ENCODE measurements at places on chromosomes 5 and 9.
A peak's percentile ranks its signal among the peaks of the same experiment; 100 is the strongest.

DNA sequence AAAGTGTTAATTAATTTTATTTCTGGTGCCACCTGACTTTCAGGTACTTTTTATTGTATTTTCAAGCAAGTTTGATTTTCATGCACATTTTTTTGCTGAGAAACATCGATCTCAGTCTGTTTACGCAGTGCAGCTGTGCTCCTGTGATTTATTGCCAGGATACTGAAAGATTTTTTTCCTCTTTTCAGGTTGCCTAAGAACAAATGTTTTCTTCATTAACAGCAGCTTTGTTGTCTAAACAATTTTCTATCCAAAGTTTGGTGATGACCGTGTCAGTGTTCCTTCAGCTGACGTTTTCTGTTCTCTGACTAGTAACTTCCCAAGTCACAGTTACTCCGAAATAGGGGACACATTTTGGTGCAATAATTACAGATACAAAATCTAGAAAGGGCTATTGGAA, 78.1 kb downstream of the VCAN start:
- no peak overlapping the region for H3K4me3 ChIP-seq
- no peaks in the 10 kb centered on the region for H3K27me3 ChIP-seq
- H3K27ac ChIP-seq, result no peak overlapping the region
- no peaks in the 10 kb centered on the region for H3K36me3 ChIP-seq

DNA sequence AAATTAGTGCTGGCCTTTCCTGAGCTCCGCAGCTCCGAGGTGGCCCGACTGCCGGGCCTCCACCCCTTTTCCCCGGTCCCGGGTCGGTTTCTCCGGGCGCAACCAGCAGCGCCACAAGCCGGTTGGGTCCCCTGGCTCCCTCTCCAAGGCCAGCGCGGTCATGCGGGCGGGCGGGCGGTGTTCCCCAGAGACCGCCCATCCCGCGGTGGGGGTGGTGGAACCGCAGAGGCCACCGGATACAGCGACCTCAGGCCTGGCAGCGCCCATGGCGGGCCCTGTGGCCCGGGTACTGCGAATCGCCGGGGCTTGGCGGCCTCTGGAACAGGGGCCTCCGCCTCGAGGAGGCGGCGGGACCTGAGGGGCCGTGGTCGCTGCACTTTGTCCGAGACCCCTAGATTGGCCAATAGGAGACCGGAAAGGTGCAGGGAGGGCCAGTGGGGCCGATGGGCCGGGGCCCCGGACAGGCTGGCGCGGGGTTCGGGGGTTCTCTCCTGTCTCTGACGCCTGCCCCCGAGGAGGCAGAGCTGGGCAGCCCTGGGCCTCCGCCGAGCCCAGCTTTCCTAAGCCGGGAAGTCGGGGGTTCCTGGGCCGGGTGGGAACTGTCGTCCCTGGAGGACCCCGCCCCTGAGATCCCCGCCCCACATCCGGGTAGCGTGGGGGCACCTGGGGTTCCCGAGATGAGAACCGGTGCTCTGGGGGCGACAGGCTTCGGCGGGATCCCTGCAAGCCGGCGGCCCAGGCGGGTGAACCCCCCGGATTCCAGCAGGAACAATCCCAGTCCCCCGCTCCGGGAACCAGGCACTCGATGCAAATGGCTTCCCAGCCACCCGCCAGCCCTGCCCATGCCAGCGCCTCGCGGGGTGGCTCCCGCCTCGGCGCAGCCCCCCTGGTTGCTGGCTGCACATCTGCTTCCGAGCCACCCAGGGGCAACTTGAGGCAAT, 293.9 kb downstream of the ZSWIM6 start:
- no peaks in the 10 kb centered on the region for H3K27me3 ChIP-seq
- H3K36me3 ChIP-seq, result no peaks in the 10 kb centered on the region
- peak overlapping the region; percentile 17 for H3K4me3 ChIP-seq
- DNase-seq, result peak; percentile 70
- no peak overlapping the region for H3K27ac ChIP-seq
- H3K4me1 ChIP-seq, result no peaks in the 10 kb centered on the region

- DNase-seq, result no peak
- no peaks in the 10 kb centered on the region for H3K36me3 ChIP-seq
- peaks cover 10% of the 10 kb centered on the region for H3K4me1 ChIP-seq
- H3K27ac ChIP-seq, result peak overlapping the region; percentile 55
- H3K27me3 ChIP-seq, result no peaks in the 10 kb centered on the region
- H3K4me3 ChIP-seq, result no peak overlapping the region
These were observed 180.2 kb downstream of the RASEF start for GRCh38 chr9:82882748-82883147.

GRCh38 chr5:4374866-4375265, 765.3 kb upstream of the ADAMTS16 start:
- no peaks in the 10 kb centered on the region for H3K36me3 ChIP-seq
- H3K4me3 ChIP-seq, result no peak overlapping the region
- DNase-seq, result no peak
- peaks cover 7% of the 10 kb centered on the region for H3K4me1 ChIP-seq

DNA sequence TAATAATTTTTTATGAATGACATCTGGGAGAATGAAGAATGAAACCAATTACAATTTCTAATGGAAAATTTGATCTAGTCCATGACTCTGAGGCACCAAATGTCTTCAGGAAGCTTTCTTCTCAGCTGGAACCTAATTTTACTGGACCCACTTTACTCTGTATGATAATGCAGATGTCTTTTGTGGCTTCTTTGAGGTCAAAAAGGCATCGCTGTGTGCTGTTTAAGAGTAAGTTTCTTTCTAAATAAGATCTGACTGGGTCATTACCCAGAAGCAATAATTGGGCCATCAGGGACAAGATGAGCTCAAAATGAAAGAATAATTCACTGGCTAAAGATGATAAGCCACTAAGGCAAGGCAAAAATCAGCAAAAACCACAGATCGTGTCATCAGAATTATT, 633.4 kb downstream of the PSAT1 start:
- no peak overlapping the region for H3K27ac ChIP-seq
- peaks cover 12% of the 10 kb centered on the region for H3K4me1 ChIP-seq
- H3K27me3 ChIP-seq, result no peaks in the 10 kb centered on the region
- no peak for DNase-seq

GRCh38 chr5:111095982-111096381, 3.8 kb downstream of the WDR36 start:
- H3K4me3 ChIP-seq, result no peak overlapping the region
- no peaks in the 10 kb centered on the region for H3K27me3 ChIP-seq
- H3K36me3 ChIP-seq, result peaks cover 72% of the 10 kb centered on the region
- no peak for DNase-seq

DNA sequence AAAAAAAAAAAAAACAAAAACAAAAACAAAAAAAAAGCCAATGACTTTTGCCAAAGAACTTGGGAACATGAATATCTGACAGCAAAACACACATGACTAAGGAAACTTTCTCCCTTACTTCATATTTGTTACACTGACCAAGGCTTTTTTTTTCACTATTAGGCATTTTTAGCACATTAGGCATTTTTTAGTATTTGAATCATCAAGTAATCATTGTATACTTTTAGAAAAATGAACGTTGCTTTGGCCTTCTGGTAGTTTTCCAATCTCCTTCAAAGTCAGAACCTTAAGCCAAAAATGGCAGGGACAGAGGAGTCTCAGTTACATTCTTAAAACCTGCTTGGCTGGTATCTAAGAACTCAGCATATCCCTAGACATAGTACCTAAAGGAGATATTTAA, 19.3 kb downstream of the NREP start:
- H3K4me1 ChIP-seq, result peaks cover 37% of the 10 kb centered on the region
- H3K27ac ChIP-seq, result peak overlapping the region; percentile 39
- no peaks in the 10 kb centered on the region for H3K27me3 ChIP-seq
- H3K36me3 ChIP-seq, result peaks cover 4% of the 10 kb centered on the region
- no peak for DNase-seq

GRCh38 chr5:115588640-115589039, 13.6 kb downstream of the TICAM2 start:
- H3K36me3 ChIP-seq, result no peaks in the 10 kb centered on the region
- H3K4me3 ChIP-seq, result no peak overlapping the region
- no peak for DNase-seq
- no peak overlapping the region for H3K27ac ChIP-seq
- H3K27me3 ChIP-seq, result no peaks in the 10 kb centered on the region

DNA sequence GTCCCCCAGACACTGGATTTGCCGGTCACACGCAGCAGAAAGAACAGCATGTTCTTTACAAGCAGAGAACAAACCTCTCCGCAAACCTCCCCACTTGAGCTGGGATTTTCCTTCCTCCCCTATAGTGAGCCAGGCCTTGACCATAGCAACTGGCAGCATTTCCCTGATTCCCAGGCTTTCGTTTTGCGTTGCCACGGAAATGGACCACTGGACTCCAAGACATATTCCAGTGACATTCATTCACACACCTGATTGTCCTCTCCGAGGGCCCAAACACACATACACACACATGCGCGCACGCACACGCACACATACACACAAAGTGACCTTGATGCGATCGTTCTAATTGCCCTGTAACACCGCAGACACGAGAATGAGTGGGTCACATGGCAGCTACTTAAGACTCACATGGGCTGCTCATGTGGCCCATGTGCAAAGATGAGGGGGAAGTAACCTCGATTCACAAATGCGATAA, 80.9 kb upstream of the CPEB4 start:
- no peaks in the 10 kb centered on the region for H3K27me3 ChIP-seq
- no peak overlapping the region for H3K27ac ChIP-seq
- no peak for DNase-seq
- no peak overlapping the region for H3K4me3 ChIP-seq
- no peaks in the 10 kb centered on the region for H3K36me3 ChIP-seq
- H3K4me1 ChIP-seq, result peaks cover 11% of the 10 kb centered on the region

- peaks cover 80% of the 10 kb centered on the region for H3K36me3 ChIP-seq
- H3K4me3 ChIP-seq, result no peak overlapping the region
- DNase-seq, result no peak
- H3K4me1 ChIP-seq, result peaks cover 3% of the 10 kb centered on the region
- H3K27me3 ChIP-seq, result no peaks in the 10 kb centered on the region
- H3K27ac ChIP-seq, result no peak overlapping the region
These were observed 42.3 kb upstream of the CXXC5 start for GRCh38 chr5:139605887-139606286.

DNA sequence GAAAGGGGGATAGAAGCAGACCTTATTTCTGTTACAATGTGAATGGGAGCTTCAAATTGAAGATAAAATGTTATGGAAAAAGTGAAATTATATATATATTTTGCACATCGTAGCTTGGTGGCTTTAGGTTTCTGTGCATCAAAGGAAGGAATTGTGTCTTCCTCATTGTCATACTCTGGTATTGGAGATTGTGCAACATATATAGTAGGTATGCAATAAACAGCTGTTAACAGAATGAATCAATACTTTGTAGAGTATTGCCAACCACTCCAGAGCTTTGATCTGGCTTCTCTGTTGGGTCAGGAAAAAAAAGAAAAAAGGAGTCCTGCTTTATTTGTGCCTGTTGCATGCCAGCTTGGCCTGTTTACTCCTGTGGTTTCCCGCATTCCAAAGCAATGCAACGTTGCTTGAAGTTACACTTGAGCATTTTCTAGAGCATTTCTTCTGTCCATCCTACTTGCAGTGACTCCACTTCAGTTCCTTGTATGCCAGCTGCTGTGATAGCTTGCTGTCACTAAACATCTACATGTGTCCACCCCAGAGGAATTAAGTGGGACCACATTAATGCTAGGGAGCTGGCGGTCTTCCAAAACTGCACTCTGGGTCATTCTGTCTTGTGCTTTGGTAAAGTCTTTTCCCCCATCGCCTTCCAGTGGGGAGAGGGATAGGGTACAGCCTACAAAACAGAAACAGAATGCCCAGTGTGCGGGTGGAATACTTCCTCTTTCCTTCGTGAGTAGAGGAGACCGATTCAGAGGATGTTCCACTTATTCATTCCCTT, 62.0 kb upstream of the MEF2C start:
- DNase-seq, result no peak
- no peaks in the 10 kb centered on the region for H3K36me3 ChIP-seq
- H3K27me3 ChIP-seq, result peaks cover 8% of the 10 kb centered on the region
- no peak overlapping the region for H3K27ac ChIP-seq
- no peaks in the 10 kb centered on the region for H3K4me1 ChIP-seq
- no peak overlapping the region for H3K4me3 ChIP-seq

GRCh38 chr5:146048994-146049703, 56.2 kb downstream of the PLAC8L1 start:
- no peak overlapping the region for H3K4me3 ChIP-seq
- H3K27ac ChIP-seq, result no peak overlapping the region
- H3K4me1 ChIP-seq, result no peaks in the 10 kb centered on the region
- H3K36me3 ChIP-seq, result peaks cover 21% of the 10 kb centered on the region
- no peaks in the 10 kb centered on the region for H3K27me3 ChIP-seq
- DNase-seq, result no peak

DNA sequence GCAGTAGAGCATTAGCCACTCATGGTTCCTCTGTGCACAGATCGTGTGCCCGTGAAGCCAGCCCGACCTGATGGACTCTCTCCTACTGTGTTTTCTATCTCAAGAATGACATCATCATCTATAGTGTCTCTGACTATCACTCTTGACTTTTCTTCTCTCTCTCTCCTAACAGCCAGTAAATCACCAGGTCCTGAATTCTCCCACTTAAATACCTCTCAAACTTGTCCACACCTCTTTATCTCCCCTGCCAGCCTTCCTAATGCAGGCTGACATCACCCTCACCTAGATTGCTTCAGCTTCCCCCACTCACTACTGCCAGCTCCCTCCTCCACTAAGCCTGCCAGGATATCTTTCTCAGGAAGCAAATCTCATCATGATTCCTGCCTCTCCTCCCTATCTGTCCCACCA, 90.6 kb upstream of the MIER3 start:
- no peak for DNase-seq
- H3K27me3 ChIP-seq, result peaks cover 3% of the 10 kb centered on the region
- no peaks in the 10 kb centered on the region for H3K36me3 ChIP-seq
- H3K4me3 ChIP-seq, result no peak overlapping the region
- no peaks in the 10 kb centered on the region for H3K4me1 ChIP-seq

DNA sequence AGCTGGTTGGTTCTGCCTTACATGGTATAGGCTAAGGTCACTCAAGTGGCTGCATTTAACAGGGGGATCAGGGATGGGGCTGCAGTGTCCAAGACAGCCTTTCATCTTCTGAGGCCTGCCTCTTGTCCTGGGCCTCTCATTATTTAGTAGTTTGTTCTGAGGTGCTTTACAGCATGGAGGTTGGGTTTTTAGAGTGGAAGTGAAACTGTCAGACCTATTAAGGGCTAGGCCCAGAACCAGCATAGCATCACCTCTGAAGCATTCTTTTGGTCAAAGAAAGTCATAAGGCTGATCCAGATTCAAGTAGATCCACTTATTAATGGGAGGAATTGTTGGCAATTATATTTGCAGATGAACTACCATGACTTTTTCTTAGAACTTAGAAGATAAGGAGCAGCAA, 146.0 kb upstream of the NMUR2 start:
- no peaks in the 10 kb centered on the region for H3K36me3 ChIP-seq
- H3K27ac ChIP-seq, result no peak overlapping the region
- H3K4me1 ChIP-seq, result peaks cover 7% of the 10 kb centered on the region
- no peak for DNase-seq
- H3K4me3 ChIP-seq, result no peak overlapping the region

DNA sequence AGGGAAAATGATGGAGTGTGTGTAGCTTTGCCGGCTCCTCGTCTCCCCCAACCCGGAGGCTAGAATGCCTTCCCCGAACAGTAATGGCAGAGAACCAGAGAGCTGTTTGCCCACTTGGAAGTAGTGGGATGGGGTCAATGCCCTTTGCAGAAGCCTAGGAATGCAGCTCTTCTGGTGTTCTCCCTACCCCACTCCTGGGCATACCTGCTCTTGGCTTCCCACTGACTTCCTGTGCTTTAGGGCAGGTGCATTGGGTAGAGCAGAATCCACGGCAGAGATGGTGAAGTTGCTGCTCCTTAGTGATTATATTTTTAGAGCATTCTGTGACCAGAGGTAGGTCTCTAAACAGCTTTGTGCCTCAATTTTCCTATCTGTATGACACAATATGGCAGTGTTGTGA, 134.6 kb downstream of the BOD1 start:
- peaks cover 4% of the 10 kb centered on the region for H3K4me1 ChIP-seq
- DNase-seq, result no peak
- no peak overlapping the region for H3K4me3 ChIP-seq
- no peaks in the 10 kb centered on the region for H3K27me3 ChIP-seq
- H3K36me3 ChIP-seq, result no peaks in the 10 kb centered on the region

- H3K4me1 ChIP-seq, result no peaks in the 10 kb centered on the region
- DNase-seq, result no peak
- H3K27ac ChIP-seq, result no peak within 1 kb of the TSS
- H3K4me3 ChIP-seq, result peak within 1 kb of the TSS; percentile 42
These were observed at the start of gene GBGT1 for GRCh38 chr9:133163504-133164172. Gene GBGT1 (minus strand): TSS chr9:133163914. CDS start chr9:133162412, 1,502 bp downstream.

Measured in RWPE2 (cell line).